GM23338 (cell line): ENCODE measurements at places on chromosomes 1 and 21. TPM values are rescaled to one million over a fixed set of nuclear protein-coding genes. Genes with fewer than 3 reads are reported as not detected.
A peak's percentile ranks its signal among the peaks of the same experiment; 100 is the strongest.

DNA sequence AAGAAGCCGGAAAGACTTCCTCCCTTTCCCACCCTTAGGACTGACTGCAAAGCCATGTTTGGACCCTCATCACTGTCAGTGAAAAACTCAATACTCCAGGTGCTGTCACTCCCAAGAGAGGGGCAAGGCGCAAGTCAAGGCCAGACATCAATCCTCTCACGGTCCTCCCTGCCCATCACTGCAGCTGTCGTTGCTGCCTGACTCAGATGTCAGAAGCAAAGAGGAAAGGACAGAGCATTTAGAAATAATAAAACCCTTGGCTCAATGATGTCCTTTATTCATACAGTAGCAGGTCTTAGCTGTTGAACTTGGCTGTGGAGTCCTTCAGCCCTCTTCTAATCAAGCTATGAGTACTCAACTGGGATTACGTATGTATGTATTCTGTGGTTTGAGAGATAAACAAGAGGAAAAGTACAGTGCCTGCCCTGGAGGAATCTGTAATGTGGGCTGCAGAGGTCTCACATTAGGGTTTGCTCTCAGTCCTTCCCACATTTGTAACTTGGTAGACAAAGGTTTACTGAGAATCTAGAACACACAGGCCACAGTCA, 13.5 kb downstream of the SUSD4 start:
- no peak for DNase-seq

DNA sequence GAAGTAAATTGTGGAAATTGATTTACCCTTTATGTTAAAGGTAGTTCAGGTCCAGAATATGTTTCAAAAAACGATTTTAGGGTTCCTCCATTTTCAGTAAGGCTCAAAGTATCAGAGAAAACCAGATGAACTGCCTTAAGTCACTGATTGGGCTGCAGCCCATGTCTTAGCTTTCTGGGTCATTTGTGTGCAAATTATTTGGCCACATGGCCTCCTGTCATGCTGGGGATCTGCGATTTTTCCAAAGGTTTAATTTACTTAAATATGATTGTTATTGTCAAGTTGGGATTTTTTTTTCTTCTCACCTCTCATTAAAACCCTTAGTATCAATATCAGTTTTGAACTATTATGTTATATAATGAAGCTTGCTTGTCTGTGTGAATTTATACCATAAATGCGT, 135.9 kb upstream of the DPYD start:
- no peak for DNase-seq

GRCh38 chr21:24897883-24898282, 709.4 kb downstream of the MRPL39 start:
- no peak for DNase-seq

DNA sequence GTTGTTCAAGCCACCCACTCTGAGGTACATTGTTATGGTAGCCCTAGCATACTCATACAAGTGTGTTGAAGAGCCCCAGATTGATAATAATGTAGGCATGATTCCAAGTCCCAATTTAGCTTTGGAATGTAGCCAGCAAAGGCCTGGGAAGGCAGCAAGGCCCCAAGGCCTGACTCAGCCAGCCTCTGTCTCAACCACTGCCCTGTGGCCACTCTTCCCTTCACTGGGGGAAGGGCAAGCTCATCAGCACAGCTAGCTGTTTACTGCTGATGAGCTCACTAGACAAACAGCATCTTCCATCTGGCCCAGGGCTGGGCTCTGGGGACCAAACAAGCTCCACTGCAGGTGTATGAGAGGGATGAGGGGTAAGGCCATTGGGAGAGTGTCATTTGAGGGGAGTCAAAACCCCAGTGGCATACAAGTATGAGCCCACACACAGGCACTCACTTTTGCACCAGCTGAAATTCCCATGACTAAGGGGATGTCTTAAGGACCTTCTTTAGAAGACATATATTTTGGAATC, 2.2 kb upstream of the IRF6 start:
- no peak for DNase-seq

- DNase-seq: peak; percentile 76
These were observed 16.6 kb upstream of the CACYBP start for GRCh38 chr1:174982971-174983689.

DNA sequence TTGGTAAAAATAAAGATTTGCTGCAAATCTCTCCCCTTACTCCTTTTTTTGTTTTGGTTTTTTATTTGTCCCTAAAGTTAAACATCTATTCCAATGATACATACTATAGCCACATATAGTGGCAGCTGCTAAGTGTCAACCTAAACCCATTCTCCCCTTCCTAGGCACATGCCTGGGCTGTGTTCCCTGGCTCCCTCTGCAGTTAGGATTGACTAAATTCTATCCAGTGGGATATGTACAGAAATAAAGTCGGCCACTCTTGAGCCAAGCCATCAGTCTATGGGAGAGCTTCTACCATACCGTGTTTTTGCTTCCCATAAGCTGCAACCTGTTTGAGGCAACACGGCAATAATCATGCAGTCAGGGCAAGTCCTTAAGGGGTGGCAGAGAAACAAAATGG, 23.6 kb downstream of the MCOLN3 start:
- peak; percentile 40 for DNase-seq

- DNase-seq: peak; percentile 23
These were observed 10.8 kb downstream of the NHLH1 start for GRCh38 chr1:160377585-160378206.

DNA sequence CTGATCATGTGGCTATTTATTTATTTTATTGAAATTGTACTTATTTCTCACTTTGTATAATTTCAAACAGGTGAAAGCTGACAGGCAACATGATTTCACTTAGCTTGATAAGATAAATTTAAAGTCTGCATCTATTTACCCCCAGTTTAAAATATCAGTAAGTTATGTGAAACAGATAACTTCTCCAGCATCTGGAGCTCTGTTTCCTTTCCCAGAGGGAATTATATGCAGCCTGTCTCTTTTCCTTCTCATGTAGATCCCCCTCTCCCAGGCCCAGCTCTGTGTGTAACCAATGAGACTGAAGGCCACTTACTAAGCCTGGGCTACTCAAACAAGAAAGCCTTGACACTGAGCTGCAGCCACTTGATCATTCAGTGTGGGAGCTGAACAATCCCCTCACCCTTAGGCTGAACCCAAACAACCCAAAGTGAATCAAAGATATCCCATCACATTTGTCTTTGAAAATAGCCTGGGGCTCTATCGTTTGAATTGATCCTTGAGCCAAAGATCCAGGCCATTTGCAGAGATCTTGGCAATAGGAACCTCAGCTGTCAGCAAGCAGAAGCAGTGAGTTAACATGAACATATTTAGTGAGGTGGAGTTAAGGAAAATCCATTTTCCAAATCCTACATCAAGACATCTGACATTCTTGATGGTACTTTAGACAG, 383.9 kb downstream of the TGFB2 start:
- DNase-seq: peak; percentile 26

The TMEM52 gene
- 13.4 and 19.5 TPM in 2 replicates for total RNA-seq

- peak; percentile 76 for DNase-seq
These were observed 56.2 kb downstream of the FCRL5 start for GRCh38 chr1:157496121-157496526.

- no peak for DNase-seq
These were observed 51.1 kb upstream of the NTPCR start for GRCh38 chr1:232899268-232899667.

GRCh38 chr1:199279872-199280645, 641.2 kb downstream of the PTPRC start:
- DNase-seq: no peak
